WTC11 (cell line): ENCODE measurements at places on chromosomes 3 and 15.

DNA sequence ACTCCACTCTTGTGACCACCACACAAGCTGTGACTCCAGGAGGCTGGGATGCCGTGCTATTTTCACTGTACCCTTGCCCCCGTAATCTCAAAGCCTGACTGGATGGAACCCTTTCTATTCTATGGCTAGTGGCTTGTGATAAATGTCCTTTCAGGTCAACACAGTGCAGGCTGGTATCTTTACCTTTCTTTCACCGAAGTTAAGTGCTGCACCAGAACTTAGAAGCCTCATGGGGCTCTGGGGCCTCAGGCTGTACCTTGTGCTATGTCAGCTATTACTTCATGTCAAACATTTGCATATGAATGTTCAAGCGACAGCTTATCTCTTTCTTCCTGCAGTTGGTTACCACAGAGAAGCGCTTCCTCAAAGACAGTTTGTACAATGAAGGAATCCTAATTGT lies 66.8 kb downstream of the RPL39L start:
- DNase-seq, result no peak

DNA sequence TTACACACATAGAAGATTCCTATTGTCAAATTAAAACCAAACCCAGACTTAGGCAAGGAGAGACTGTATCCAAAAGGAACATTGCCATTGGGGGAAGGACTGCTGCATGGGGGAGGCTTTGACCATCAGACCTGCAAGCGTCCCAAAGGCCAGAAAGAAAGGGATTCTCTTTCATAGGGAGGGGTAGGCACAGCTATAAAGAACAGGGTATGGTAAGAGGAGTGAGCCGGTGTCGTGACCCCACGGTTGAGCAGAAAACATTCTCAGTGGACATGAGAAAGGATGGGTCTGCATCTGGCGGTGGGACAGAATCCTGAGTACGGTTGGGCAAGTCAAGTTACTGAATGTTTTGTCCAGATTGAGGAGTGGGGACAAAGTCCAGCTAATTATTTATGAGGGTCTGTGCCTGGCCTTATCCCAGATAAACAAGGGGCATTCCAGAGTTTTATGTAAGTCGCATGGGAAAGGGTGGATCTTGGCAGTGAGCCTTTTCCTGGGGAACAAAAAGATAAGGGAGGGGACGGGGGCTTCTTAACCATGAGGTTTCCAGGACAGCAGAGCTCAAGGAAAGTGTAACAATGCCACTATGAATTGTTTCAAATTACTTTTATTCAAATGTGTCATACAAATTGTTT lies 357.8 kb downstream of the OCA2 start:
- no peak for DNase-seq

- DNase-seq, result no peak
Measured at GRCh38 chr3:171350364-171350763, 109.8 kb downstream of the TNIK start.

DNA sequence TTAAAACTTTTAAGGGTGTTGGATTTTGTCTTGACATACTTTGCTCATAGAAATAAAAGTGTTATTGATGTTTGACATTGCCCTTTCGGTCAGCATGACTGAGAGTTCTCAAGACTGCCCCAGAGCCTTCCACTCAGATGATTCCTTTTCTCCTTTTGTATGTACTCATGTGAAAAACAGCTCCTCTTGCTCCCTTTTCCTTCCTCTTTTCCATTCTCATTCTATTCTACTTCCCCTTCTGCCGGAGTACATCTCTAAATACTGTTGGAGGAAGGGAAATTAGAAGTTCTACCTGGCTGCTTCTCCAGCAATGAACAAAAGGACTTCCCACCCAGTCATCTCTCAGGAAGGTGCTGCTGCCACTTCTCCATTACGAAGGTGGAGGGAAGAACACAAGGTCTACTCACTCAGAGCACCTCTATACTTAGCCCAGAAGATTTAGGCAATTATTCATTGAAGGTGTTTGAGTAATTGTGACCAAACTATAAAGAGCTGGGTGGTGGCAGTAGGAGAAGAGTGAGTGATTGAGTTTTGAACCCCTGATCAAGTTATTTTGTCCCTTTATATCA lies 163.8 kb upstream of the MBNL1 start:
- no peak for DNase-seq

GRCh38 chr3:126367316-126367805 lies 10.2 kb upstream of the KLF15 start:
- DNase-seq, result peak; percentile 5

DNA sequence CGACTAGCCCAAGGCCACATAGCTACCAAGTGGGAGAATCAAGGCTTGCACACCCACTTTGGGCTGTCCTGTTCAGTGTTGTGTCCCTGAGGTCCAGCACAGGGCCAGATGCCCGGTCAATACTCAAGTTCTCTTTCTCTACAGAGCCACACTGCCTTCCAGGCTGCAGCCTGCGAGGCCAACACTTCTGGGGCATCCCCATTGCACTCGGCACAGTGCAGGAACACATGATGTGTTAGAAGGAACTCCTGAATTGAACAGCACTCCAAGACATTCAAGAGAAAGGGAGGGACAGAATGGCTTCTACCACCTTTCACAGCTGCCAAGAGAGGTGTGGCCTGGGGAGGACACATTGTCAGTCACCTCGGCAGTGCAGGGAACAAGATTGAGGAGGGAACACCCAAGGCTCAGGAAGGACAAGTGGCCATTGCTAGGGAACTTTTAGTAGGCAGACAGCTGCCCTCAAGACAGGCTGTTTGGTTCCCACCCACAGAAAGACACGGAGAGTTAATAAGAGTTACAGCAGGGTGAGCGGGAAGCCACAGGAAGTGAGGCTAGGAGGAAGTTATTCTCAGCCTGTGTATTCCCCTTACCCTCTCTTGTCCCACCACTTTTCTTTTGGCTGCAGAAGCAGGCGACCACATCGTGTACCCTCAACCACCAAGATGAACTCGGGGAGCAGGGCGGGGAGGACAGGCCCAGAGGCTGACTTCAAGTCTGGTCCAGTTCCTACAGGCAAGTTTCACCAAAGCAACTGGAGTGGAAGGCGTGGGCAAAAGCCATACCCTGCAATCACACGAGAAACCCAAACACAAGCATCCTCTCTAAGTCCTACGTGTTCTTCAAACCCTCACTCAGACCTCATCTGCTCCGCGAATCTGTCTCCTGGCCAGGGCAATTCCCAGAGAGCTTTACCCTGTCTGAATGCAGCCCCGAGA lies 69.4 kb downstream of the SRGAP3 start:
- DNase-seq, result no peak

DNA sequence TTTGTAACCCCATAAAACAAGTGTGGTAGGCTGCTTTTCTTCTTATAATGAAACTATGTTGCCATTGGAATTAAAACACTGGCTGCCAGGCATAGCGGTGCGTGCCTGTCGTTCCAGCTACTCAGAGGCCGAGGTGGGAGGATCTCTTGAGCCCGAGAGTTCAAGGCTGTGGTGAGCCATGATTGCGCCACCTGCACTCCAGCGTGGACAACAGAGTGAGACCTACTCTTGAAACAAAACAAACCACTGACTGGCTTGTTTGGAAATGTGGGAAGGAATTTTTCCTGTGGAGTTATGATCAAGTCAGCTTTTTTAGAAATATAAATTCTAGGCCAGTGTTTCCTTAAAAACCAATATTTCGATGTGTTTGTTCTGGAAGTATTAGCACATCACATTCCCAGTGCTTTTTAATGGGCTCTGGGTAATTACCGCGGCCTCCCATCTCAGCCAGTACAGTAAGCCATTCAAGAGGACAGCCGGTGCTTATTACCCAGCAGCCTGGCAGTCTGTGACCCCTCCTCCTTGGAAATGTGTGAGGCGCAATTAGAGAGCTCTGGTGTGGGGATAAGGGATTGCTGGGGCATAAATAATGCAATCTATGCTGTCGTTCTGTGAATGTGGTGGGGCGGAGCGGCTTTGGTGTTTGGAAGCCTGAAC lies 58.3 kb upstream of the TRAK1 start:
- DNase-seq, result no peak

GRCh38 chr15:26729581-26729980 lies 43.3 kb downstream of the GABRB3 start:
- DNase-seq, result no peak

DNA sequence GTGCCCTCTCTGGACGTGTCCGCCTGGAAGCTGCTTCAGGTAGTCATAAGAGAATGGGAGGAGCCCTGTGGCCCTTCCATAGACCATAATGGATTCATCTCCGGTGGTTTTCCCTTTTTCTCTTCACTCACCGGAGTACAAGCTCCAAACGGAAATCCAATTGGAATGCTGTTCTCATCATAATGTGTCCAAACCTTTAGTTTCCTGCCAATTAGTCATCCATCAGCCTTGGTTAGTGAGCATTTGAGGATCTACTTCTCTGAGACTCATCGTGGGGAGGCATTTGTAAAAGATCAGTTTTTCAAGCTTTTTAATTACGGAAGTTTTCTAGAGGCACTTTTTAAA lies 34.9 kb downstream of the ABHD2 start:
- DNase-seq, result no peak

DNA sequence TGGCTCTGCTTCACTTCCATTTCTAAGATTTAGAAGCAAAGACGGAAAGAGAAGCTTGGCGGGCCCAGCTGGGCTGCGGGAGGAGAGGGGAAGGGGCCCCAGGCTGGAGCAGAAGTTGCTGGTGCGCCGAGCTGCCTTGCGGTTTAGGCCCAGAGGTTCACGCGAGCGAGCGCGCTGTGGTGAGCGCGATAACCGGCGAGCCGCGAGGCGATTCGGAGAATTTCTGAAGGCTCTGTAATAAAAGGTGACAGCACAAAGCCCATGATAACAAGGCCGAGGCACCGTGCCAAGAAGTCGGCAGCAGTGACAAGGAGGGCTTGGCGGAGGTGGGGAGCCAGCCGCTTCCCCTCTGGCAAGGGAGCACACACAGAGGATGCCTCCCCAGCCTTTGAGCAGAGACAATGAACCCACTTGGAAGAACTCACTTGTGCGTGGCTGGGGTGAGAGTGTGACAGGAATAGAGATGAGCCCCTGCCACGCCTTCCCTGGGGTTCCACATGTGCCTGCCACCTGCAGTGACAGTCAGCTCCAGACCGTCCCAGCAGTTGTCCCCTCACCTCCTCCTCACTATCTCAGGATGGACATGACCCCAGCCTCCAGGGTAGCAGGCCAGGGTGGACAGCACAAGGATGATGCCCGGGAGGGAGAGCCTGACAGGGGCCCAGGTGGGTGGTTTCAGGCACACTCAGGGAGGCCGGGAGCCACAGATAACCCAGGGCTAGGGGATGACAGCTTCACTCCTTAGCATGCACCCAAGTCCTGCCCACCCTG lies 315.2 kb downstream of the UACA start:
- DNase-seq, result no peak

DNA sequence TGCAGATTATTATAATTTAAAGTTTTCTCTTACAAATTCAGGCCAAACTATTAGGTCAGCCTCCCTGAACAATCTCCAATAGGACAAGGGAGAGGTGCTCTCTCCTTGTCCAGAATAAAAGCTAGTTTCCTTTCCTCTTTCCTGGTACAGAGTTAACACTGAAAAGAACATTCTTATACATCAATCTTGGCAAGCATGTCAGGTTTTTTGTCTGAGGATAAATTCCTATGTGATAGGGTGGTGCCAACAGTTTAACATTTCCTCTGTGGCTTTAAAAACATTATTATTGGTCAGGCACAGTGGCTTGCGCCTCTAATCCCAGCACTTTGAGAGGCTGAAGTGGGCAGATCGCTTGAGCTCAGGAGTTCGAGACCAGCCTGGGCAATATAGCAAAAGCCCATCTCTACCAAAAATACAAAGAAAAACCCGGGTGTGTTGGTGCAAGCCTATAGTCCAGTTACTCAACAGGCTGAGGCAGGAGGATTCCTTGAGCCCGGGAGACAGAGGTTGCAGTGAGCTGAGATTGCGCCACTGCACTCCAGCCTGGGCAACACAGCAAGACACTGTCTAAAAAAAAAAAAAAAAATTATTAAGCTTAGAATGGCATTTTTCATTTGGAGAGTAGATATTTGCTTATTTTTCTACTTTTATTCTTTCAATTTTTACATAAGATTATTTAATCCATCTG lies 13.7 kb upstream of the ULK4 start:
- no peak for DNase-seq

DNA sequence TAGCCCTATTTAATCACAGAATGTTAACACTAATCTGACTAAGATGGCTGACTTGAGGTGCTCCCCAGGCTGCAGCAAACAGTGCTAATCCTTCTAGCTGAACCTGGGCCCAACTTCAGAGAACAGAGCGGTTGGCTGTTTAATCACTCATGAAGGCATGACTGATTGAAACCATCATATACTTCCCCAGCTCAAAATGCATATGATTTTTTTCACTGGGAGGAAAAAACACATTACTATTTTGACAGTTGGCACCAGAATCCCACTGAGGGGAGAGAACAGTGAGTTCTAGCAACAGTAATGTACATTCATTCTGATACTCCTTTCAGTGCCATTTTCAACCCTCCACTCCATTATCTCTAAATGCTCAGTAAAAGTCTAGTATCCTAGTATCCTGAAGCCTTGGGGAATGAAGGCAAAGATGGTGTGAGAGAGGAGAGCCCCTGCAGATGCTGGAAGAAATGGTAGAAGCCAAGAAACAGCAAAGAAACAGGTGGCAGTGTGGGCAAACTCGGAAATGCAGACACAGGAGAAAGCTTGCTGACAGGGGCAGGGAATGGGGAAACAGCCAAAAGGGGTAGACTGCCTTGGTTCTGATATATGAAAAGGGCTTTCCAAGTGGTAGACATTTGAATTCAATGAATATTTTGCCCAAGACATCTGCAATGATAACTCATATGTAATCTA lies 34.4 kb upstream of the CASR start:
- DNase-seq, result no peak

DNA sequence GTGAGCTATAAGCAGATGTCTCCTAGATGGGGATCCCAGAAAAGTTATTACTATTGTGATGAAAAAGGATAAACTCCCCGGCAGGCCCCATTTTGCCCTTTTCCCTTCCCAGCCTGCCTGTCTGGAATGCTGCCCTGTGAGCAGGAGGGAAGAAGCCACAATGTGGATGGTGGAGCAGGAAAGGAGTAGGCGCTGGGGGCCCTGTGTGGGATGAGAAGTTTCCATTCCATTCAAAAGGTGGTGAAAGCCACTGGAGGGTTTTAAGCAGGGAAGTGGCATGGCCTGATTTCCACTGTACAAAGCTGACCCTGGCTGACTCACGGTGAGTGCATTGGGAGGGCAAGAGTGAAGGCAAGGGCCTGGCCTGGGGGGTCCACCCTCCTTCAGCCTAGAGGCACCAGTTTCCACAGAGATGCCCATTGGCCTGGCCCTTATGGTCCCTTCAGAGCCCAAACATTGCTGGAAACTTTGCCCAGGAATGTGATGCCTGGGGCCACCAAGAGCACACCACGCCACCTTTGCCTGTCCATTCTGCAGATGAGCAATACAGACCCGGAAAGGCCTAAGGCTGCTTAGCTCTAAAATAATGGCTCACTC lies 206.9 kb downstream of the RPLP1 start:
- no peak for DNase-seq
